NCI-H510A (cell line): ENCODE measurements at places on chromosomes 6 and 20.

- DNase-seq: no peak
These were observed 38.9 kb downstream of the SNRNP48 start for GRCh38 chr6:7628909-7629308.

GRCh38 chr6:1624851-1625781 lies 15.4 kb downstream of the FOXC1 start:
- DNase-seq: no peak

DNA sequence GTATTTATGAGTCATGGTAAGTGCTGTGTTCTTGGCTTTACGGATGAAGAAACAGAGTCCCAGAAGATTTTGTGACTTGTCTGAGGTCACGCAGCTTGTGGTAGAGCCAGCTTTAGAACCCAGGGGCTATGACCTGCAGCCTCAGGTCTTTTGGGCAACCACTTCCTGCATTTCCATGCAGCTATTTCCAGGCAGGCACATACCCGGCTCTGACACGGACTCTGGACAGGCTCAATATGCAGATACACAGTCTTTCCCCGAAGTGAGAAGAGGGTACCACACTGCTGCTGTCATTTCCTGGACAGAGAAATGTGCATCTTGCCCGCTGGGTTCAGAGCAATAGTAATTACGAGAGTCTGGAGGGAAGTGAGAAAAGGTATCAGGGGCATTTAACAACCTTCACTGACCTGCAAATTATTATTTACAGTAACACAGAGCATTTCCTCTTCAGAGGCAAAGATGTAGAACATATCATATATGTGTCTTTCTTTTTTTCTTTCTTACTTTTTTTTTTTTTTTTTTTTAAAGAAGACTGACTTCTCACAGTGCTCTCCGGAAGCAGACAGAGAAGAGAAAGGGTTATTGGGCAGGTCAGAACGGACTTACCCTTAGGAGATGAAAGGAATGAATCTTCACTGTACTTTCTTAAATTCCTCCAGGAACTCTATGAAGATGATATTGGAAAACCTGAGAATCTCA lies 185.1 kb downstream of the CLIC5 start:
- DNase-seq: no peak

GRCh38 chr6:109449795-109450673 lies 5.5 kb downstream of the MICAL1 start:
- no peak for DNase-seq

GRCh38 chr20:57321142-57321541 lies 8.5 kb upstream of the SPO11 start:
- DNase-seq: no peak

GRCh38 chr20:45340951-45341350 lies 7.3 kb downstream of the SDC4 start:
- DNase-seq: no peak

DNA sequence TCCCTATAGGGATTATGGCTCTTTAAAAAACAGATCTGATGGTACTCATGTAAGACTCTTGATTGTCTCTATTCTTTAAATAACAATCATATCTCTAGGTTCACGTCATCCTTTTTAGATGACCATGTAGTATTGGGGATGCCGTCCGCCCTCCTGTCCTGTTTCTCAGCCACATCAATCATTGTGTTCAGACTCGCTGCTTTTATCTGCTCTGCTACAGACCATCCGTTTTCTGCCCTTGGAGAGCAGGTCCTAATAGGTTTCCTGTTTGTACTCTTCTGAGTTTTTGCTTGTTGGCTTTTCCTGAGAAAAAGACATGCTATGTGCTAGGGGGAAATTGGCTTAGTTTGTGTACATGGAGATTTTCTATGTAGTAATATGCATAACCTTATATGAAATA lies 76.8 kb downstream of the SASH1 start:
- no peak for DNase-seq

- no peak for DNase-seq
These were observed 11.2 kb downstream of the SLC22A1 start for GRCh38 chr6:160132776-160133338.

DNA sequence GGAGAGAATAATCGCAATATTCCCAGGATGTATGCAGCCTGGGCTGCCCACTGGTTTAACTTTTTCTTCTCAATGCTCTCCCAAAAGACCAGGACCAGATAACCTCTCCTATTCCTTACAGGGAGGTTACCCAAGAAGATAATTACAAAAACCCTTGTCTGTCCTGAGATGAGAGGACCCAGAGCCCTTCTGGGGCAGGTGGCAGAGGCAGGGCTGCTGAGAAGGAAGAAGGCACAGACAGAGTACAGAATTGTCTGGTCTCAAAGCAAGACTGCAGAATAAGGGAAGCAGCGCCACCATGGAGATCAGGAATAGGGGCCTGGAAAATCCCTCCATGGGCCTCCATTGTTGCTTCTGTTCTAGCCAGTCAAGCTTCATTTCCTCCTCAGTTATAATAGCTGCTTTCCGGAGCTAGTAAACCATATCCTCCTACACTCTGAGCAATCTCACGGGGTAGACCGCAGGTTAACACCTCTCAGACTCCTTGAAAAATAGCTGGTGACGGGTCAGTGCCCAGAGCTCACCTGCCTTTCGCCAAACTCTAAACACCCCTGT lies 463 bp upstream of the HLA-DMB start:
- DNase-seq: no peak

DNA sequence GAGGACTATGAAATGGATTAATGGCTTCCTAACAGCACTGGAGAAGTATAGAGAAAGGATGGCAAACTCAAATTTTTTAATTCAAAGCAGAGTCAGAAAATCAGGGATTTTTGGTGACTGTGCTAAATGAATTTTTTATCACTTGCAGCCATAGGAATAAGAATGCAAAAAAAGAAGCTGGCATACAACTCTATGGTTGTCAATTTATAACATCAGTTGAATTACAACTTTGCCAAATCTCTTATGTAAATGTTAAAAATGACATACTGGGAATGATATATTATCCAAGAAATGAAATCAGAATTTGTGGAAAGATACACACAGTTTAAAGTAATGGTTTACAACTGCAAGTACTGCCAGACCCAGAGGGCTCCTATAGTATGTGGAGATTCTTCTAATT lies 106.5 kb downstream of the HTR1B start:
- no peak for DNase-seq

DNA sequence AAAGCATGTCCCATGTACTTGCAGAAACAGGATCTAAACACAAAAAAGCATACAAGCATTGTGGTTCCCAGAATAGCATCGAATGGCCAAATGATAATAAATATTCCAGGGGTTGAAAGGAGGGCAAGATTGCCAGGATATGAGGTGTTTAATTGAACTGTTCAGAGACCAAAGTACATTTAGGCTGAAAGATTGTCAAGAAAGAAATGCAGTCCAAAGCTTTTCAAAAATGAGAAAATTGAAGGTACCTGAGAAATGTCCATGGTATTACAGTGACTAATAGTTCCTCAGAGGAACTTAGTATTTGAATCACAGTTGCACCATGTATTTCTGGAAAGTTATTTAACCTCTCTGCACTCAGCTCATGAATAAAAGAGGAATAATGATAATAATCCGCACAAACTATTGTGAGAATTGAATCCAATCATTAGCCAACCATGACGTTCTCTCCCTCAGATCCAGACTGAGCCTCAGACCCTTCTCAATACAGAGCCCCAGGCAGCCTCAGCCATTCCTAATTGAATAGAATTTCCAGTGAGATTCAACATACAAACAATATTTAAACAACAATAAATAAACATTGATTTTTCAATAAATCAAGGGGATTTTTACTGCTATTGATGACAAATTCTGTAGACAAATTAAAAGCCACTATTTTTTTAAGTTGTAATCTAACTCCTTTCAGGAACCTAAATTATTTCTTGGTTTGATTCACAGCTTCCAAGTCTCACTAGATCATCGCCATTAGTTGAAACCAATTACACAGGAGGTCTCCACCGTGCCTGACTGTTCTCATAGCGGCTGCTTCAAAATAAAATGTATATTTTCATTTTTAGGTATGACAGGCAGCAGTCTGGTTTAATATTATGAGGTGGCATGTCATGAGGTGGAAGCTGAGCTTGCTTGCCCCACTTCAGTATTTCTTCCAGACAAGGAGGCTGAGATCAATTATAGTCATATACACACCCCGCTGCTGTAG lies 144.3 kb upstream of the TENT5A start:
- DNase-seq: no peak

DNA sequence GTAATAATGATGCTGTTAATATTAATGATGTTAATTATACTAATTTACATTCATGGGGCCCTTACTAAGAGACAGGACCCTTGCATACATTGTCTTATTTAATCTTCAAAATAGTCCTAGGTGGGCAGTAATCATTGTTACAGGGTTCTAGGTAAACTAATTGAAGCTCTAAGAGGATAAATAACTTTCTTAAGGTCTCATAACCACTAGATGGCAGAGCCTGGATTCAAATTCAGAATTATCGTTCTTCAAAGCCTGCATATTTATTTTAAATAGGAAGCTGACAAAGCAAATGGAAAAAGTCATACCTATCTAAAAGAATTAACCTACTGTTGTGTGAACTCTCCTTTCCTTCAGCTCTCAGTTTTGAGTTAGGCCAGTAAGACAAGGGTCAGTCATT lies 23.5 kb downstream of the PTCHD4 start:
- no peak for DNase-seq

DNA sequence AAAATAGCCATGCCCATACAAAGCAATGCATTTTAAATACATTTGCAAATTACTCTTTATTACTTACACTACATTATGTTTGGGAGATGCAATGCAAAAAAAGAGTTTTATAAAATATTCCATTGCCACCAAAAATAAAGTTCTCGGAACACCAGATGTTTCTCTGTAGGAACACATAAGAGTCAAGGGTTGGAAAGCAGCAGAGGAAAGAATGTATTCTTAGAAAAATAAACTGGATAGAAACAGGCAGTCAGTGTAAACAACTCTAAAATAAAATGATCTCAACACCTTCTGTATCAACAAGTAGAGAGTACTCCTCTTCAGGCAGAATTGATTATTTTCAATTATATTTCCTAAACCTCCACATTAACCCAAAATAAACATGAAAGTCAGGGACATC lies 28.1 kb downstream of the KIF13A start:
- DNase-seq: no peak

GRCh38 chr6:165826487-165827189 lies 163.6 kb upstream of the PDE10A start:
- DNase-seq: no peak

- DNase-seq: no peak
These were observed 250.8 kb downstream of the DLL1 start for GRCh38 chr6:170040115-170040500.

DNA sequence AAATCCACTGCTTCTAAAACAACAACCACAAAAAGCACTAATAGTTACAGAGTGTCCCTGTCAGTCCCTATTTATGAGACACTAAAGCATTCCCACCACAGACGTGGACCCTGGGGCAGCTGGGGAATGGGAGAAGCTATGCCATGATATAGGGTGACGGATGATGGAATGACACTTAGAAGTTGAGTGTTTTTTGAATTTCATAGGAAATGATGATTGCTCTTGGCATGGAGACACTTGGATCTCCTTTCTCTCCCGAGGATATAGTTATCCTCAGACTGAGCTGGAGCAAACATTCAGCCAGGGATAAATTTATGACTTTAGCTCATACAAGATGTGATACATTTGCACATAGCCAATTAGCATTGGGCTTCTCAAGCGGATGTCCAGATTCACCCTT lies 151.2 kb downstream of the EDN3 start:
- DNase-seq: no peak

DNA sequence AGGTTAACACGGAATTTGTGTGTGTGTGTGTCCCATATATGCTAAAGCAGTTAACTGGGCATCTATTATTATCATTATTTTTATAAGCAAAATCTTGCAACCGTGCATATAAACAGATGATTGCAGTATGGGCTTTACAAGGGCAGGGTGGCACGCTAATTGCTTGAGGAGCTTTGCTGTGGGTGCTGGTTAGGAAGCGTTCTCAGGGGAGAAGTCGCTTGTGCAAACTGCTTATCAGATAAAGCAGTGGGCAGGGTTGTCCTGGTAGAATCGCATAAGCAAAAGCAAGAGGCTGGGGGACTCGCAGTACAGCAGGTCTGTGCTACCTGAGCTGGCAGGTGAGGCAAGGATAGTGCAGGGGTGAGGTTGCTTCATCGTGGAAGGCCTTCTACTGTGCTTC lies 9.7 kb upstream of the CCN6 start:
- DNase-seq: no peak

DNA sequence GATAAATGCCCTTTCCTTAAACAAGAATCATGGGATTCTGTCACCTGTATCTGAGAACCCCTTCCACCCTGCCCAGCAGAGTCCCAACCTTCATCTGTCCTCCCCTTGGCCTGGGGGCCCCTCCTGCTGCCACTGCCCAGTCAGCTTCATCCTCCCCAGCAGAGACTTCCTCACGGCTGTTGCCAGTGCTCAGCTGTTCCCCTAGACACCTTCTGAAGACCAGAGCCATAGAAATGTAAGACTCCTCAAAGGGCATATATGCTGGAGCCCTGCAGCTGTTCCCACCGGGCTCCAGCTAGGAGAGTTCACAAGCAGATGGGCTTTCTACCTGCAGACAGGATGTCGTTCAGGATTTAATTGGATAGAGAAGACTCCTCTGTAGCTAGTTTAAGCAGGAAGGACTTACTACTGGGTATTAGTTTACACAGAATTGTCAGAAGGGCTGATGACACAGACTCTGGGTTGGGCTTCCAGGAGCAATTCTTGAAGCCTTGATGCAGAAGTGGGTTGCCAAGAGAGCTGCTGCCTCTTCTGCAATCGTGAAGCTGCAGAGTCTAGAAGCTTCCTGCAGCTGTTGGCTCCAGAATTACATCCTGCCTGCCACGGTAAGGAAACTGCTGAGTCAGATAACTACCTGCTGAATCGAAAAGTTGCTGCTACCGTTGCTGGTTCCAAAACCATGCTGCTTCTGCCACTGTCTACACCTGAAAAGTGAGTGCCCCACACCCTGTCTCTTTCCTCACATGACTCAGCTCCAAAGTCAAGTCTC lies 57.1 kb upstream of the MLN start:
- peak; percentile 70 for DNase-seq

DNA sequence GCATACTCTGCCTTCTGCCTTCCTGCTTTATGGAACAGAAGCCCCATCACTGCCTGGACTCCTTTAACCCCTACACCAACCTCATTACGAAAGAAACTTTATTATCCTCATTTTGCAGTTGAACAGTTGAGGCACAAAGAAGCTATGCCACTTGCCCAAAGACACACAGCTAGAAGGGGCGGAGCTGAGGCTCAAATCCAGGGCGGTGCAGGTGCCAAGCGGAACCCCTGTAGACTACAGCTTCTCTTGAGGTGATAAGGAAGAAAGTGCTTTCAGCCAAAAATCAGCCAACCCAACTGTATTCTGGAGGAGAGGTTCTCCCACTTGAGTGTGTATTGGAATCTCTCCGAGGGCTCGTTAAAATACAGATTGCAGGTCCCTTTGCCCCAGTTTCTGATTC lies 90.5 kb downstream of the PRND start:
- no peak for DNase-seq

DNA sequence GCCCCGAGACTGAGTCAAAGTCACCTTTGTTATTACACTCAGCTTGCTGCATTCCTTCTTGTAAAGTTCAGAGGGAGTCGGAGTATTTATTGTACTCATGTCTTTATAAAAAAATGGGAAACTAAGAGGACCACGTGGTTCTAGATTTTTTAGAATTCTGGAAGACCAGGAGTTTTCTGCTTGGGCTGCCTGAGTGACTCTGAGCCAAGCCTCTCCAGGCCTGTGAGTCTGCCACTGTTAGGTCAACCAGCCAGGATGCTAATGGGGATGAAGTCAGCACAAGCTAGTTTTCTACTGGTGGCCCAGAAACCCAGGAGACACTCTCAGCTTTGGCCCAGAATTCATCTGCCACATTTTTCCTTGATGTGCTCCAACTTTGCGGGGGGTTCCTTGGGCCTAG lies 453.5 kb upstream of the SULF2 start:
- no peak for DNase-seq
